ENCODE measurements at places on chromosomes 5 and 9.

DNA sequence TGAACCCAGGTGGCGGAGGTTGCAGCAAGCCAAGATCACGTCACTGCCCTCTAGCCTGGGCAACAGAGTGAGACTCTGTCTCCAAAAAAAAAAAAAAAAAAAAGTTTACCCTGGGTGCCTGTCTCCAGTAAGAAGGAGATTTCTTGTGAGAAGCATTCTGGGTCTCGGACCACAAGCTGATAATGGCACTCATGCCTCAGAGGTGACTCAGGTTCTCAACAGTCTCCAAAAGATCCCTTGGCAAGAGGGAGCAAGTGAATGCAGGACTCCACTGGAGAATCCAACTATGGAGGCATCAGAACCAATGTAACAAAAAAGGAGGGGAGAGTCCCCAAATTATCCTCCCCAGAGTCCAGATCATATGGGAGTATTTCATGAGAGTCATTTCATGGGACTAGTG is 106.0 kb upstream of the LRRTM2 start:
- H3K4me1 ChIP-seq: peaks cover 11% of the 10 kb centered on the region
- no peak for DNase-seq
- no peak overlapping the region for H3K27ac ChIP-seq
- no peaks in the 10 kb centered on the region for H3K27me3 ChIP-seq

- peaks cover 6% of the 10 kb centered on the region for H3K4me1 ChIP-seq
- no peak overlapping the region for H3K27ac ChIP-seq
- peaks cover 6% of the 10 kb centered on the region for H3K36me3 ChIP-seq
- H3K4me3 ChIP-seq: no peak overlapping the region
- no peak for DNase-seq
- peaks cover 74% of the 10 kb centered on the region for H3K27me3 ChIP-seq
These were observed 11.8 kb upstream of the IFNA14 start for GRCh38 chr9:21251638-21252037.

DNA sequence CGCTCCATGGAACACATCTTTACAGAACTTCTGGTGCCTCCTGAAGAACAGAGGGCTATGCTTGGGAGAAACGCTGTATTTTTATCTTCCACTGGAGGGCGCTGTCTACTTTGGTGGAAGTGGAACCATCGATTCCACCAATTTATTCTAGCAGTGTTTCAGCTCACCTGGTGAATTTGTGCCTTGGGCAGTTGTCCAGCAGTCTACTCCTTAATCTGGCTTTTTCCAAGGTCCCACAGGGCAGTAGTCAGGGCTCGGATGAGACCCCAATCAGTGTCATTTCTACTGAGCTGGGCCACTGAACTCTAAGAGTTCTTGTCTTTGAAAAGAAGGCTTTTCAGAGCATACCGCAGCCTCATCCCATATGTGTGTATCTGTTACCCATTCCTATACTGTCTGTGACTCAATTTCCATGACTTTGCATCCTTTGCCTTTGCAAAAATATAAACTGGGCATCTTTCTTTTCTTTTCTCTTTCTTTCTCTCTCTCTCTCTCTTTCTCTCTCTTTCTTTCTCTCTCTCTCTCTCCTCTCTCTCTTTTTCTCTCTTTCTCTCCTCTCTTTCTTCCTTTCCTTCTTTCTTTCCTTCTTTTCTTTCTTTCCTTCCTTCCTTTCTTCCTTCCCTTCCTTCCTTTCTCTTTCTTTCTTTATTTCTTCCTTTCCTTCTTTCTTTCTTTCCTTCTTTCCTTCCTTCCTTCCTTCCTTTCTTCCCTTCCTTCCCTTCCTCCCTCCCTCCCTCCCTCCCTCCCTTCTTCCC is 138.4 kb upstream of the ZNF618 start:
- no peak overlapping the region for H3K27ac ChIP-seq
- no peaks in the 10 kb centered on the region for H3K36me3 ChIP-seq
- DNase-seq: peak; percentile 75
- peaks cover 6% of the 10 kb centered on the region for H3K4me1 ChIP-seq
- H3K27me3 ChIP-seq: peaks cover 3% of the 10 kb centered on the region

DNA sequence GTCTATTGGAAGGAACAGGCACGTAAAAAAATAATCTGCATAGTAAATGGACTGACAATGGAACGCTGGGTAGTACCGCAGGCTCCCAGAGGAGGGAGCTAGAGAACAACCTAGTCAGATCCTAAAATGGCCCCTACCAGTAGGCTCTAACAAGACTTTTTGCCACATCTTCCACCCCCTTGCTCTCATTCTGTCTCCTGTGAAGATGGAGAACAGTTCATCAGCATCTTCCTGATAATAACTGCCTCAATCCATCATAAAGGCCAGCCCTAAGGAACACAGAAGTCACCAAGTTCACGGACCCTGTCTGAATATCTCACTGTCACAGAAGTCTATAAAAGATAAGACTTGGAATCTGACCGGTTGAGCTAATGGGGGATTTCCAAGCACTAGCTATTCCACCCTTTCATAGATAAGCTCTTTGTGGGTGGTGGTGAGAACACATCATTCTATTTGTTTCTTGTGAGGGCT is 133.4 kb downstream of the SLC1A3 start:
- H3K27me3 ChIP-seq: peaks cover 15% of the 10 kb centered on the region
- peak; percentile 77 for DNase-seq
- H3K4me3 ChIP-seq: no peak overlapping the region
- H3K27ac ChIP-seq: no peak overlapping the region
- H3K4me1 ChIP-seq: peaks cover 8% of the 10 kb centered on the region

DNA sequence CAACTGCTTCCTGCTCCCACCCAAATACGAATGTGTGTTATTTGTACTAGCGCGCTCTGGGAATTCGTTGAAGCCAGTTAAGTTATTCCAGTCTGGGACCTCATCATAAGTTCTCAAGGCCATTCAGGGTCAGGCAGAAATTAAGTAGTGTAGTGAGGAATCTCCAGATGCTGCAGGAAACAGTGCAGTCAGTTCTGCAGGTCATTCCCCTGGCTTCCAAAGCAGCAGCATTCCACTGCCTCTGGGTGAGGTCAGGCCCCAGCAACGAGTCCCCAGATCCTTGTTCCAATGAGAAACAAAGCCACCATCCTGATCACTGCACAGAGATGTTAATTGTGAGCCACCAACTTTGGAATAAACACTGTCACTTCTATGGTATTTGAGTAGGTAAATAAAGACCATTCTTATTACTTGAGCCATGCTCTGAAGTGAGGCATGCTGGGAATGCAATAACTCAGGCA is 33.1 kb downstream of the SVEP1 start:
- no peaks in the 10 kb centered on the region for H3K36me3 ChIP-seq
- no peak overlapping the region for H3K27ac ChIP-seq
- DNase-seq: no peak
- no peaks in the 10 kb centered on the region for H3K4me1 ChIP-seq

DNA sequence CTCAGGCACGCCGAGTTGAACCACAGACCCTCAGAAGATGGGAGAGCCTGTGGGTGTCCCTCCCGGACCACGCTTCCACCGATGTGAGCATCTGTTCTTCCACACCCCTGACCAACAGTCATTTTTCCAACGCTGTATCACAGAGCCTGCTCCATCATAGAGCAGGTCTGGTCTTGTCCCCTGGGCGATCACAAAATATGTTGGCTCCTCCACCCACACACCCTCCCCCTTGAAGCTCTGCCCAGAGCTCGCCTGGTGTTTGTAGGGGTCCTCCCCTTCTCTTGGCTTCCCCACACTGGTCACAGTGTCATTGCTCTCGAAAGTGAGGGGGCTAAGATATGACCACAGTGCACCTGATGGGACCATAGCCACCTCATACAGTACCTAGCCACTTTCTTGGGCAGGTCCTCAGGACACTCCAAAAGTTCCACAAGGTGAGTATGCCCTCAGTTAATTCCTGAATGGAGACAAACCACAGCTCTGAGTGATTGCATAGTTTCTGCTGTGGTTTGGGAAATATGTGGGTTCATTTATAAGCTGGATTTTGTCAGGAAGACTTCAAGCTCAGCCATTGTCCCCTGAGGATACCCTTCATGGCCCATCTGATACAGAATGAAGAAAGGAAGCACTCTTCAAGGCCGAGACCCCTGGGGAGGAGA is 3.5 kb upstream of the ZNF618 start:
- peaks cover 15% of the 10 kb centered on the region for H3K27me3 ChIP-seq
- peaks cover 7% of the 10 kb centered on the region for H3K4me1 ChIP-seq
- H3K4me3 ChIP-seq: no peak overlapping the region

GRCh38 chr5:121979691-121980090 is 17.9 kb downstream of the SRFBP1 start:
- DNase-seq: no peak
- H3K4me3 ChIP-seq: no peak overlapping the region
- H3K27ac ChIP-seq: no peak overlapping the region
- H3K36me3 ChIP-seq: peaks cover 18% of the 10 kb centered on the region
- H3K4me1 ChIP-seq: peaks cover 23% of the 10 kb centered on the region

All from MCF 10A (cell line).